LoVo (cell line): ENCODE measurements at places on chromosomes 13 and 19.

DNA sequence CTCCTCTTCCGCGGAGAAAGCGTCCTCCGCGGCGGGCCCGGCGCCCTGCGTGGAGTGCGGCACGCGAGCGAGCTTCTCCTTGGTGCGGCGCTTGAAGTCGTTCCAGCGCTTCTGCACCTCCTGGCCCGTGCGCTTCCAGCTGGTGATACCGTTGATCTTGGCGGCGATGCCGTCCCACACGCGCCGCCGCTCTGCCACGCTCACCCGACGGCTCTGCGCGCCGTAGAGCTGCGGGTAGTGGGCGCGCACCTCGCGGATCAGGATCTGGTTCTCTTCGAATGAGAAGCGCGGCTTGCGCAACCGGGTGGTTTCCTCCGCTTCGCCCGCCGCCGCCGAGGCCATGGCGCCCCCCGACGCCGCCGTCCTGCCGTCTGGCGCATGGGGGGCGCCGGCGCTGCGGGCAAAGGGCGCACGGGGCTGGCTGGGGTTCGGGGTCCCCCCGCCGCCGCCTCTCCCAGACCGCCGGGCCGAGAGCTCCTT is 941 bp downstream of the MYPOP start:
- DNase-seq, result no peak

GRCh38 chr19:46841458-46842083 is 9.1 kb downstream of the AP2S1 start:
- DNase-seq, result peak; percentile 47

DNA sequence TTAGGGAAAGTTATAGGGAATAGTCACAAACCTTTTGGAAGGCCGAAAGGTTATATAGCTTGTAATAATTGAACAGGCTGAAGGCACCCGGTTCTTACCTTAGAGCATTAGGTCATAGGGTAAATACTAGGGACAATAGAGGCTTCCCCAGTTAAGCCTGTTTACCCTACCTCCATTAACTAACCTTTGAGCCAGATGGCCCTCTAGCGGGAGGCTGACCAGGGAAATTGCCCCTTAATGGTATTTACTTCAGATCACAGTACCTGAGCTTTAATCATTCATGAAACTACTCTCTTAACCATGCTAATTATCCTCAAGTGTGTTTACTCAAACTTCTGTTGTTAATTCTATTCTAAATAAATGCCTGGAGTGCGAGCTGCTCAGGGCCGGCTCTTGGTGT is 20.4 kb upstream of the ZNF83 start:
- DNase-seq, result no peak

DNA sequence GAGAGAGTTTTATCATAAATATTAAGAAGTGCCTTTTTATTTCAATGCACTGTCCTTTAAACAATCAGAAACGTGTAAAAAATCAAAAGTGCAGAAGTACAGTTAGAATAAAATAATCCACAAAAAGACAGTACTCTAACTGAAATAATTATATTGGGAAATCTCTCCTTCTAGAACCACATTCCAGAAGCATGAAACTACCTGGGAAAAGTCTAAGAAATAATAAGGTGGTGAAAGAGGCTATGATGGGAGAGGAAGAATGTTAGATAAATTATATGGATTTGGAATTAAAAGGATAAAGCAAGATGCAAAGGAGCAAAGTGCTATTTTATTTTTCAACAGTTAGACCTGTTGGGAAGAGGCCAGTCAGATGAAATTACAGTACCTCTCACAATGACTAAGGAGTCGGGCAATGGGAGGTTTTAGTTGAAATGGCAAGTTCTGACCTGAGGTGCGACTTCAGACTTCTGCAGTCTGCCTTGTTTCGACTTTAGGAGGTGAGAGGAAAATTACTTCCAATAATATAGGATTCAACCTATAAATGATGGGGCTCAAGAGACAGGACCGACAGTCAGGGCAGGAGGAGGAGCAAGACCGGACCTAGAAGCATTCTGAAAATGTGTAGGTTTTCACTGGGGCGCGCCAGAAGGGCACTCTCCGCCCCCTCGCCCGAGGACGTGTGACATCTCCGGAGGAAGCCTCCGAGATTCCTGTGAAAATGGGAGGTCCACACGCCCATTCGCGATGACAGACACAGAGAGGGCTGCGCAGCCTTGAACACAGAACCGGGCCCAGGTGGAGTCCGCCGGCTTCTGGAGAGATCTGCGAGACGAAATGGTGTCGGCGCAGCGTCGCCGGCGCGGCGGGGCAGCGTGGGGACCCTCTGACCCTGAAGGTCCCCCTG is 717 bp downstream of the SPRYD7 start:
- DNase-seq, result peak; percentile 52

DNA sequence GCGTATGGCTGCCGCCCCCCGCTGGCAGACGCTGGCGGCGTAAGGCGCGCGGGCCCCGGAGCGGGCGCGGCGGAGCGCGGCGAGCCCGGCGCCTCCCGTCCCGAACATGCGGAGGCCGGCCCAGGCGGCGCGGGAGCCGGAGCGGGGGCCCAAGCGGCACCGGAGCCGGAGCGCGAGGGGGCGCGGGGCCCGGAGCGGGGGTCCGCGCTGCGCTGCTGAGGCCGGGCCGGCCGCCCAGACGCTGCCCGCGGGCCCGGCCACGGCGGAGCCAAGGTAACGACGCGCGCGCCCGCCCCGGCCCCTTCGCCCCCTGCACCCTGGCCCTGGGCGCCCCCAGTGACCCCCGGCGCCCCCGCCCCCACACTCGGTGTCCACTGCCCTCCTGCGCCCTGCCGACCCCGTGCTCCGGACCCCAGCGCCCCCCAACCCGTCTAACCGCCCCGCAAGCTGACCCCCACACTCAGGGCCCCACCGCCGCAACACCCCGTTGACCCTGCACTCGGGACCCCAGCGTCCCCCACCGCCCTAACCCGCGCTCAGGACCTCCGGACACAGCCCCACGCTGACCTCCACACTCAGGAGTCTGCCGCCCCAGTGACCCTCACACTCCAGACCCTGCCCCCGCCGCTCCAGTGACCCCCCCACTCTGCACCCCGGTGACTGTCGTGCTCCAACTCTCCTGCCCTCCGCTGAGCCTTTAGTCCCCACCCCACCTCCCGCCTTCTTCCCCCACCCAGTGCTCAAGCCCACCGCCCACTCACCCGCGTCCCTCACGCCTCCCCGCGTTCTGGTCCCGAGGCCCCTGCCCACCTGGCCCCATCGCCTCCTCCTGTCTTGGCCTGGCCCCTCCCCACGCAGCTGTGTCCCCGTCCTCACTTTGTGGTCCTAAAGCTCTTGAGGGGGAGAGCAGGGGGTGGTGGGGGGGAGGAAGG is at the start of gene CSNK1G2:
CSNK1G2 (plus strand) TSS at position 27 of the 932 bp plus-strand sequence. CDS start 28,601 bp downstream, outside the sequence.
- DNase-seq, result no peak

DNA sequence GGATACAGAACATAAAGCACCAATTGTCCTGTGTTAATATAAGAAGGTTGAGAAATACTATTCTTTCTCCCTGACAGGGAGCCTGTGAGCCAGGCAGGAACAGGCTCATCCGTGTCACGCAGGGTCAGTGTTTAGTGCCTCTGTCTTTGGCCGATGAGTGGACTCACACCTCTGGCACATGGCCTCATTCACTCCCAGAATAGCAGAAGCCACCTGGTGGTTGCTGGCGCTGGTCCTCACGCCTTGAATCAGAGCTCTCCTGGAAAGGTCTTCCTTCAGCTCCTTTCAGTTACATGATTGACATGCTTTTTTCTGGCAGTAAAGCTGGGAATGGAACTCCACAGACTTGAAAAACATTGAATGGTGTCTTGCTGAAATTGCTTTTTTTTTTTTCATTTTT is 28.1 kb upstream of the SIAH3 start:
- peak; percentile 27 for DNase-seq

DNA sequence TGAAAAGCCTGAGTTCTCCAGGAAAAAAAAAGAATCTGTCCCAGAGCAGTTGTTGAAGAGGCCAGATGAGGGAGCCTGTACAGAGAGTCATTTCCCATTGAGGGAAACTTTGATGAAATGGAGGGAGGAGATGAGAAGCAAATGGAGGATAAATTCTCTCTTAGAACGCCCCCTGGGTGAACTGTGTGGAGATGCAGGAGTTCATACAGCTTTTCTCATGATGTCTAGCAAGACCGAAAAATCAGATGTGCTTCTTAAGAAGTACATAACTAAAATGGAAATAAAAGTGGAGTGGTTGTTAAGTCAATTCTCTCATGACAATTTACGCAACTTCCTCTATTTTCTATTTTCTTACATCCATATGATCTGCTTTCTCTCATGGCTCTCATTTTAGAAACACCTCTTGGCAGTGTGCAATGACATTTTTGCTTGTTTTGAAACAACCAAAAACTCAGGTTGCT is 1263.1 kb downstream of the PCDH9 start:
- DNase-seq, result peak; percentile 16
